SK-N-SH (cell line): ENCODE measurements at places on chromosomes 5 and 9.
A peak's percentile ranks its signal among the peaks of the same experiment; 100 is the strongest.

DNA sequence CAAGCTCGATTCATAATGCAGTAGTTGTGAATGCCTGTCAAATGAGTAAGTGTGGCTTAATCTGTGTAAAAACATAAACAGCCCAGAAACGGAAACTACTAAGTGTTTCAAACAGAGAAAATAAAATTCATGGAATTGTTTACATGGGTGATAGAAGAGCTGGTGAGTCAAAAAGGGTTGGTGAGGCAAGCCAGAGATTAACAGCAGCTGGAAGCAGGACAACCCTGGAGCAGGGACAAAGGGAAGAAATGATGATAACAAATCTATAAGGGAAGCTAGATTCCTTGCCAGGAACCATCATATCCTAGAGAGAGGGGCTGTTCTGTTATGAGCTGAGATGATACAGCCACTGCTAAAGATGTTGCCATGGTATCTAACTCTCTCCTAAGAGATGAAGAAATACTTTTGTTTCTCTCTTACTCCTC lies 18.0 kb upstream of the PRR16 start:
- no peak overlapping the region for H3K4me3 ChIP-seq
- peak overlapping the region; percentile 71 for H3K27ac ChIP-seq
- no peaks in the 10 kb centered on the region for H3K27me3 ChIP-seq
- no peak for DNase-seq
- H3K4me1 ChIP-seq = peaks cover 2% of the 10 kb centered on the region

- H3K4me1 ChIP-seq = no peaks in the 10 kb centered on the region
- H3K27me3 ChIP-seq = no peaks in the 10 kb centered on the region
- H3K36me3 ChIP-seq = no peaks in the 10 kb centered on the region
- H3K4me3 ChIP-seq = no peak overlapping the region
- no peak overlapping the region for H3K27ac ChIP-seq
Observed at GRCh38 chr9:81396528-81396927, 292.8 kb downstream of the TLE1 start.

GRCh38 chr9:111825468-111826145 lies 30.9 kb upstream of the SHOC1 start:
- no peaks in the 10 kb centered on the region for H3K4me1 ChIP-seq
- no peaks in the 10 kb centered on the region for H3K36me3 ChIP-seq
- no peak overlapping the region for H3K27ac ChIP-seq
- no peak overlapping the region for H3K4me3 ChIP-seq

GRCh38 chr5:160188141-160189015 lies 40.9 kb upstream of the FABP6 start:
- H3K4me1 ChIP-seq = no peaks in the 10 kb centered on the region
- H3K36me3 ChIP-seq = no peaks in the 10 kb centered on the region
- DNase-seq = no peak

- H3K36me3 ChIP-seq = no peaks in the 10 kb centered on the region
- no peaks in the 10 kb centered on the region for H3K27me3 ChIP-seq
- no peaks in the 10 kb centered on the region for H3K4me1 ChIP-seq
- no peak for DNase-seq
- no peak overlapping the region for H3K4me3 ChIP-seq
Observed at GRCh38 chr5:64458948-64459347, 46.9 kb upstream of the RGS7BP start.

- no peaks in the 10 kb centered on the region for H3K27me3 ChIP-seq
- H3K4me1 ChIP-seq = no peaks in the 10 kb centered on the region
- H3K4me3 ChIP-seq = no peak overlapping the region
- H3K27ac ChIP-seq = no peak overlapping the region
Observed at GRCh38 chr9:123107639-123108285, 74.3 kb downstream of the GPR21 start.

DNA sequence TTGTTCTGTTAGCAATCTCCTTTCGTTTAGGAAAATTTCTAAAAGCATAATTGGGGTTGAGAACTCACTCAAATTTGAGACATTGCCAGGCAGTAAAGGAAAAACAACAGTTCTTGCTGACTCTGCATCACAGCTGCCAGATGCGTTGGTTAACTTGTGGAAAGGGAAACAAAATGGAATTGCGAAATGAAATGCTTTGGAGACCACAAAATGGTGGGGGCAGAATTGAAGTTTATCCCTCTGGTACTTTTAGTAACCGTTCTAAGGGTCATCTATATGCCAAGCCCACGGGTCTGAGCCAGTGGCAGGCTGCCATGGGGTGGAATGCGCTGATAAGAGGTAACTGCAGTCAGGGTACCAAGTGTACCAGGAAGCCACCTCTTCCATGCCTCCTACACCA lies 28.6 kb upstream of the SELENOP start:
- DNase-seq = no peak
- H3K27me3 ChIP-seq = peaks cover 6% of the 10 kb centered on the region; the same call in 1 of the 2 replicates
- H3K36me3 ChIP-seq = no peaks in the 10 kb centered on the region
- no peak overlapping the region for H3K4me3 ChIP-seq
- no peak overlapping the region for H3K27ac ChIP-seq
- no peaks in the 10 kb centered on the region for H3K4me1 ChIP-seq

DNA sequence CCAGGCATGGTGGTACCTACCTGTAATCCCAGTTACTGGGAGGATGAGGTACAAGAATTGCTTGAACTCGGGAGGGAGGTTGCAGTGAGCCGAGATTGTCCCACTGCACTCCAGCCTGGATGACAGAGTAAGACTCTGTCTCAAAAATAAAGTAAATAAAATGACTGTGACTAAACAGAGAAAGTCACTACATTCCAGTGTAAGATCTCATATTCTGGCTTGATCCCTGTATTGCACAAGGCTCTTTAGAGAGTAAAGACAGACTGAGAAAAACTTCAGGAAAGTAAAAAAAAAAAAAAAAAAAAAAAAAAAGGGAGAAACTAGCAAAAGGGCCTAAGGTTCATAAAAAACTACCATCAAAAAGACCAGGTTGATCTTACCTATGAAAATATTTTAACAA lies 106.6 kb upstream of the PJA2 start:
- H3K27me3 ChIP-seq = no peaks in the 10 kb centered on the region
- H3K36me3 ChIP-seq = no peaks in the 10 kb centered on the region
- DNase-seq = no peak
- no peak overlapping the region for H3K4me3 ChIP-seq

GRCh38 chr5:164127527-164127926 lies 622.1 kb downstream of the MAT2B start:
- no peaks in the 10 kb centered on the region for H3K27me3 ChIP-seq
- H3K27ac ChIP-seq = no peak overlapping the region
- no peaks in the 10 kb centered on the region for H3K4me1 ChIP-seq
- no peaks in the 10 kb centered on the region for H3K36me3 ChIP-seq
- DNase-seq = no peak

DNA sequence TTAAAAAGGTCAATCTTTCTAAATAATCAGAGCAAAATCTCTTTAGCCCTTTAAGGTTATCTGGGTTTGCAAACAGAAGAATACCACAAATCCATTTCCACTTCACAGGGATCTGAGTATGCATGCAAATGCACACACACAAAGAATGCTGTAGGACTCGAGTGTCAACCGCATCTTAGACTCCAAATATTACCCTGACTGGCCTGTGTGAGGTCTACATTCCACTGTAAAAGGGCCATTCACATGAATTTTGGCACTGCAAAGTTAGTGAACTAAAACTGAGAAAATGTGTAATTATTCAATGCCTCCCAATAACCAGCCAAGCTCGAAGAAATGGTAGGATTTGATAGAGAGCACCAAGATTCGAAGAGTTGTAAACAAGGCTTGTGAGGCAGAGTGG lies 199.9 kb downstream of the AGTPBP1 start:
- H3K36me3 ChIP-seq = no peaks in the 10 kb centered on the region
- DNase-seq = no peak
- no peaks in the 10 kb centered on the region for H3K4me1 ChIP-seq
- no peak overlapping the region for H3K27ac ChIP-seq

- no peaks in the 10 kb centered on the region for H3K27me3 ChIP-seq
- no peak for DNase-seq
- H3K4me3 ChIP-seq = no peak overlapping the region
- no peaks in the 10 kb centered on the region for H3K36me3 ChIP-seq
Observed at GRCh38 chr5:10507575-10508096, 56.2 kb upstream of the ANKRD33B start.

DNA sequence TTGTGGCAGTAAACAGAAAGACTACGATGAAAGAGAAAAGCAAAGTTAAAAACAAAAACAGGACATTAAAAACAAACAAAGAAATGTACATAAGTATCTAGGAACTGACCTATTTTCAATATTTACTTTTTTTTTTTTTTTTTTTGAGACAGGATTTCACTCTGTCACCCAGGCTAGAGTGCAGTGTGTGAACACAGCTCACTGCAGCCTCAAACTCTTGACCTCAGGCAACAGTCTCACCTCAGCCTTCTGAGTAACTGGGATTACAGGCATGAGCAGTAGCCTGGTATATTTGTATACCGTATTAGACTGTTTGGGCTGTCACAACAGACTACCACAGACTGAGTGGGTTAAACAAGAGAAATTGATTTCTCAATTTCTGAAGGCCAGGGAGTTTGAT lies 1189.1 kb downstream of the CDH9 start:
- H3K27ac ChIP-seq = no peak overlapping the region
- H3K36me3 ChIP-seq = no peaks in the 10 kb centered on the region
- H3K4me1 ChIP-seq = no peaks in the 10 kb centered on the region
- no peak for DNase-seq
- no peaks in the 10 kb centered on the region for H3K27me3 ChIP-seq

DNA sequence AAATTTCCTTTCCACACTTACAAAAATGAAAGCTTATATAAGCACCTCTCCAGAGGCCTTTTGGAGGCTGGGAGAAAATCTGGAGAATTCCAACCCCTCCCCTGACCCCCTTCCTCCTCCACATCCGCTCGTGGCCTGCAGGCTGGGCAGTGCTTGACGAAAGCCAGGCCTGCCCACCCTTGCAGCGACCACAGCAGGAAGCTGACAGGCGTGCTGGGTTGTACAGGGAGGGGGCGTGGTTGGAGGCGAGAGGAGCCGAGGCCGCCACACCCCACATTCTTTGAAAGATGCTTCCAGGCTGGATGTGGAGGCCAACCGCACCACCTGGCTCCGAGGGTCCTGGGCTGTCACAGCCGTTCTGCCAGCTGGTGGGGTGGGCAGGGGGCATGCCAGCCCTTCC lies 47.8 kb upstream of the IER5L start:
- H3K27ac ChIP-seq = peak overlapping the region; percentile 62; the same call in 1 of the 2 replicates
- H3K4me3 ChIP-seq = no peak overlapping the region
- peaks cover 7% of the 10 kb centered on the region; the same call in 1 of the 2 replicates for H3K4me1 ChIP-seq
- no peaks in the 10 kb centered on the region for H3K27me3 ChIP-seq

DNA sequence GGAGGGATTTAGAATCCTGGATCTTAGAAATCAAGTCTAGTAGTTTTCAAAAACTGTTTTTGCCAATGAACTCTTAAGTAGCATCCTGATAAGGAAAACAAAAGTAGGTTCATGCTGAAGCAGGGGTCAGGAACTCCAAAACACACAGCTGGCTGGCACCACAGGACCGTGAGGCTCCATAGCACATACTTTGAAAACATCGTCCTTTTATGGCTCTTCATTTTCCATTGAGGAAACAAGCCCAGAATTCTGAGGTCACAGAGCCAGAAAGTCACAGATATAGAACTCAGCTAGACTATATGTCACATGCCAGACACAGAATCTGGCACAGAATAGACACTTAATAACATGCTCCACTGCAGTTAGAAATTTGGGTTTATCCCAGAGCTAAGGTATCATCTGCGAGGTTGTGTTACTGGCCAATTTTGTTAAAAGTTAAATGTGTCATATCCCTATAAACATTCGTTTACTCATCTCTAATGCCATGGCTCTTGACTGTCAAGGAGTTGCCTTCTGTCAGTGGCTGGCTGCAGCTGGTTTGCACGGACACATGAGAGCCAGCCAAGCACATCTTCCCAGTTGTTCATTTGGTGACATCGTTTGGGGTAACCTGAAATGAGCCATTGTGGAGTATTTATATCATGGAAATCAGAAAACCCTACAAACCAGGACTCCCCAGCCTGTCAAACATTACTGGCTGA lies 58.8 kb downstream of the FAM78A start:
- DNase-seq = no peak
- no peak overlapping the region for H3K4me3 ChIP-seq
- H3K27me3 ChIP-seq = no peaks in the 10 kb centered on the region
- H3K27ac ChIP-seq = no peak overlapping the region
- H3K4me1 ChIP-seq = no peaks in the 10 kb centered on the region
- peaks cover 32% of the 10 kb centered on the region for H3K36me3 ChIP-seq

- no peaks in the 10 kb centered on the region for H3K36me3 ChIP-seq
- H3K27me3 ChIP-seq = no peaks in the 10 kb centered on the region
- H3K4me3 ChIP-seq = no peak overlapping the region
Observed at GRCh38 chr5:163041254-163041653, 396.1 kb upstream of the CCNG1 start.

DNA sequence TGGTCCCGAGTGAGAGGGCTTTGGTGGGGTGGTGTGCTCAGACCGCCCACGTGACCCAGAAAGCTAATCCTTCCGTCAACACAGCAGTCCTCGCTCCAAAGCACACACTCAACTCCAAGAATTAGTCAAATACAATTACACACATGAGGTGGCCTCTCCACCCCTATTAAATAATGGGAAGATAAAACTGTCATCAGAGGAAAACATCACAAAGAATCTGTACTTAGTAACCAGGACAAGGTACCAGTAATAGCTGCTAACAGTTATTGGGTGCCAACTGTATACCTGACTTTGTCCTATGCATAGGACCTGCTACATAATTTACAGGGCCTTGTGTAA lies 222.8 kb downstream of the HSPA4 start:
- H3K27ac ChIP-seq = no peak overlapping the region
- no peak overlapping the region for H3K4me3 ChIP-seq
- H3K36me3 ChIP-seq = no peaks in the 10 kb centered on the region
- H3K4me1 ChIP-seq = no peaks in the 10 kb centered on the region; the same call in 1 of the 2 replicates

- no peak overlapping the region for H3K27ac ChIP-seq
- peaks cover 7% of the 10 kb centered on the region; the same call in 1 of the 2 replicates for H3K4me1 ChIP-seq
- no peaks in the 10 kb centered on the region for H3K27me3 ChIP-seq
- H3K36me3 ChIP-seq = no peaks in the 10 kb centered on the region
- DNase-seq = no peak
- H3K4me3 ChIP-seq = no peak overlapping the region
Observed at GRCh38 chr9:100071271-100071670, 27.5 kb downstream of the ERP44 start.

GRCh38 chr5:151947931-151948608 lies 23.4 kb upstream of the GLRA1 start:
- H3K4me3 ChIP-seq = no peak overlapping the region
- no peaks in the 10 kb centered on the region for H3K27me3 ChIP-seq
- H3K4me1 ChIP-seq = no peaks in the 10 kb centered on the region
- no peaks in the 10 kb centered on the region for H3K36me3 ChIP-seq

DNA sequence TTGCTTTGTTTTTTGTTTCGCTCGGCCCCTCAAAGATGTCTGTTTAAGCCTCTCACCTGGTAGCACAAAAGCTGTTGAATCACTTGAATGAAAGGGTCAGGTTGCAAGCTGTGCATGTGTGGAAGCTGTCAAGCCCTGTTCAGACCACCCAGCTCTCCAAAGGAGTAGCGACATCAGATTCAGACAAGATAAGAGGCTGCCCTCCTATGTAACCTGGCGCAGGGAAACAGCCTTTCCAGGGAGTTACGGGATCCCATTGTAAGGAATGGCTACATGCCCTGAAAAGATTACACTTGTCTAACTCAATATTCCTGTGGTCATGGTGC lies 2.9 kb downstream of the FREM1 start:
- no peak overlapping the region for H3K4me3 ChIP-seq
- DNase-seq = no peak
- no peaks in the 10 kb centered on the region for H3K36me3 ChIP-seq
- peaks cover 36% of the 10 kb centered on the region for H3K4me1 ChIP-seq
